Endodermal cell (in vitro differentiated cells): ENCODE measurements at places on chromosomes 1 and 21.

DNA sequence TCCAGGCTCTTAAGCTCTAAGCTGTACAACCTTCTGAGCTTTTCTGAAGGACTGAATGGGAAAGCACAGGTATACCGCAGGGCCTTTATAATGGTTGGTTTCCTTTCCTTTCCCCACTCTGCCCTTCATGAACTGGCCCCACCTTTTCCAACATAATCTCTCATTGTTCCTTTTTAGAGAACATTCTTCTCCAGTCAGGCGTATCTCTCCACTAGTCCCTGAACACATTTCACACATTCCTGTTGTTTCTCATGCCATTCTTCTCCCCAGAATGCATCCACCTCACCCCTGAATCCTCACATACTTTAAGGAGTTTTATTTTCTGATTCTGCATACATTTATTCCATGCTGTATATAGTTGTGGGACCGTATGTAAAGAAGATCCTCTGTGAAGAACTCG, 41.3 kb downstream of the PGM1 start:
- no peak for DNase-seq

DNA sequence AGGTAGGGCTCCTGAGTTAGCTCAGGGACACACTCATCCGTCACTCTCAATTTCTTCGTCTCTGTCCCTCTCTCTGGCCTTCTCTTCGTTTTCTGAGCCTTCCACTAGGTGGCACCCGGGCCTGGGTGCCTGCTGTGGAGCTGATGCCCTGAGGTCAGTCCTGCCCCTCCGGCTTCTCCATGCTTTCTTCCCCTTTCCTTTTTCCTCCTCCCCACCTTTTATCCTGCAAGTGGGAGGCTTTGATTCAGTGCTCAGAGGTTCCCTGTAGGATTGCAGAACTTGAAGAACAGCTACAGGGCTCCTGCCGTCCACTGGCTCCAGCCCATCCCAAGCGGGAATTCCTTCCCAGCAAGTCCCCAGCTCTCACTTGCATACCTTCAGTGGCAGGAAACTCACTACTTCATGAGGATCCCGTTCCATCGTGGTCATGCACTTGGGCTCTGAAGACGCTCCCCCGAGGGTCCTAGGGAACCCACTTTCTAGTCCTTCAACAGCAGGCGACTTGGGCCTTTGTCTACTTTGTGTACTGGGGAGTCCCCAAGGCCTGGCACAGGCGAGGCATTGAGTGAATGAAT, 45.6 kb downstream of the SRRM1 start:
- peak; percentile 92 for DNase-seq

DNA sequence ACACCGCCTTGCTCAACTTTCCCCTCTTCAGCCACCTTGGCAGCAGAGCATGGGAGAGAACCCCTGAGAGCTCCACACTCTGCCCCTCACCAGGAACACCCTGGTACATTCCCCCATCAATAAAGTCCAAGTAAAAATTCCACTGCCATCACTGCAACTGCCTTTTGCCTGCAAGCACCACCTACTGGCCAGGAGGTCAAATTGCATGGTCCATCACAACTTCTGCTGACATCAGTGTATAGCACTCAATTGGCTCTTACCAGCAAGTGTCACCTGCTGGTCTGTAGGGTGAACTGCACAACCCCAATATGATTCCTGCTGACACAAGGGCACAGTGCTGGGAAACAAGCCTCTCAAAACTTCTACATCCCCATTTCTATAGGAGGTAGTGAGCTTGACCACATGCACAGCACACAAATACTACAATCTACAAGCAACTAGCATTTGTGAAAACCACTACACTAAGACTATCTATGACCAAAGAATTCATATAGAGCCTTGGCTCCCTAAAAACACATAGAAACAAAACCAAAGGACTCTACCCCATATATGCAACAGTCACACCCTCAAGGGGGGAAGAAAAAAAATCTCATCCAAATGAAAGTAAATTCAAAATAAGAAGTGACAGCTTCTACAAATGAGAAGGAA, 69.2 kb downstream of the FASLG start:
- peak; percentile 78 for DNase-seq

GRCh38 chr1:203362720-203363025, 11.8 kb upstream of the FMOD start:
- DNase-seq: no peak

DNA sequence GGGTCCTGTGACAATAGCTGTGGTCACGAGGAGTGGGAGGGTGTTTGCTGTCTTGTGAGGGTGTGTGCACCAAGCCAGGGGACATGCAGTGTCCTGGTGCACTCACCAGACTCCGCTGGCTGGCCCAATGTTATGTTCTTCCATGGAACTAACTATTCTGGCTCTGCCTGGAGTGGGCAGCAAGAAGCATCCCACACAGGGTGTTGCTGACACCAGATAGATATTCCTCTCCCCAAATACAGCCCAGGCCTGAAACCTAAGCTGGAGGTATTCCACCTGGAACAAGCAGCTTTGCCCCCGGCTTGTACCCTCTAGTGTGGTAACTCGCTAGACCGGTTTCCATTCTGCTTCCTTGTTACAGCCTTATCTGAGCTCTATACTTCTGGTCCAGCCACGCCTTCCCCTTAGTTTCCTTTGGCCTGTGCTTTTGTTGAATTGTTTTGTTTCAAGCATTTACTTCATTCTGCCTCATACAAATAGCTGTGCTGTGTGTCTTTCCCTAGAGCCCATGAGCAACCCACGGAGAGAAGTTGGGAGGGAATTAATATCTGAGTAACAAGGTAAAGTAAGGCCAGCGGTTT, 14.7 kb upstream of the LY9 start:
- DNase-seq: no peak

GRCh38 chr1:236018885-236019453, 45.9 kb downstream of the NID1 start:
- DNase-seq: no peak

- DNase-seq: no peak
Observed at GRCh38 chr1:6463120-6463412, 2.9 kb downstream of the TNFRSF25 start.

- no peak for DNase-seq
Observed at GRCh38 chr1:116586741-116587143, 15.9 kb upstream of the CD58 start.

GRCh38 chr1:59509341-59509875, 212.5 kb downstream of the FGGY start:
- DNase-seq: no peak

GRCh38 chr1:151235235-151235634, 19.3 kb upstream of the PSMD4 start:
- DNase-seq: no peak

- DNase-seq: no peak
Observed at GRCh38 chr1:207316141-207316540, 5.3 kb upstream of the CD55 start.

DNA sequence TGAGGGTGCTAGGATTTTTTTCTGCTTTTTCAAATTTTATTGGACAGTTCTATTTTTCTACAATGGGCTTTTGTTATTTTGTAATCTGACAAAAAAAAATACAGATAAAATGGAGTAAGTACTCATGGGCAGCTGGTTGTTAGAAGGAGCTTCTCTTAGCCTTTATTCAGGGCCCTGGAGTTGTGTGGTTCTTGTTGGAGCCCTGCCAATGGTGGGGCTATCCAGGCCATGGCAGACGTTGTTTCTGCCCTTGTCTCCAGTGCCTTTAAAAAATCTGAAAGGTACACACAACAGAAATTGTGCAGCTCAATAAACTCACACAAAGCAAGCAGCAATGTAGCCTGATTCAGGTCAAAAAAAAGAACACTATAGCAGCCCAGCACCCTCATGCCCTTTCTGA, 153.5 kb upstream of the GALNT2 start:
- DNase-seq: no peak

GRCh38 chr1:39081271-39082009, 55.3 kb downstream of the NDUFS5 start:
- no peak for DNase-seq

DNA sequence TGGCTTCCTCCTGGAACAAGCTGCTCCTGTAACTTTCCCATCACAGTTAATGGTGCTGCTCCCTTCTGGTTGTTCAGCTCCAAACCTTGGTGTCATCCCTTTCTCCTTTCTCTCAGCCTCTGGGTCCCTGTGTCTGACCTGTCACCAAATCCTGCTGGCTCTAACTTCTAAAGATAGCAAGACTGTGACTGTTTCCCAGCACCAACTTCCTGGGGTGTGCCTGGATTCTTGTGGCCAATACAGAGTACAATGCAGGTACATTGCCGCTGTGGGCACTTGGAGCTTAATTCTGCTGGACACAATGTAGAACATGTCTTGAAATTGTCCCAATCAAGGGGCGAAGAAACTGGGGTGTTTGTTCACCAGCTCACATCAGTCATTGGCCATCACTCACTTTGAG, 156.7 kb upstream of the CSF3R start:
- no peak for DNase-seq

DNA sequence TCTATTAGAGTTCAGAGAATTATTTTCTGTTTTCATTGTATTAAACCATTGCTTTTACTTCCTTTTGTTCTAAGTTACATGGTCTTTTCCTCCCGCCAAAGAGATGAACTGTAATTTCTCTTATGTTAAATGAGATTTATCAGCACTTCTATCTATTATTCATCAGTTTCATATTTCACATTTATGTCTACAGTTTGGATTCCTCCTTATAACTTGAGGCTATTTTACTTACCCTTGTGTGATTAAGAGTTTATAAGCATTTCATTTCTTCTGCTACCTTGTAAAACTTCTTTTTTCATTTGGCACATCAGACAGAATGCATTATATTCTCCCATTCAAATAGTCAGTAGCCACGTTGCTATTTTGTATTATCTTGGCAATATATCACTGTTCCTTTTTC, 248.2 kb downstream of the PLA2G4A start:
- no peak for DNase-seq

- DNase-seq: no peak
Observed at GRCh38 chr1:222278501-222278900, 269.4 kb downstream of the HHIPL2 start.

- DNase-seq: peak; percentile 57
Observed at GRCh38 chr1:204241050-204241449, 27.3 kb upstream of the GOLT1A start.

- DNase-seq: peak; percentile 72
Observed at GRCh38 chr1:65793359-65793732, 651 bp downstream of the PDE4B start.

GRCh38 chr1:235933017-235933765, 66.5 kb upstream of the LYST start:
- DNase-seq: no peak

- no peak for DNase-seq
Observed at GRCh38 chr1:3103967-3104677, 35.1 kb downstream of the PRDM16 start.

GRCh38 chr1:229620876-229621275, 5.0 kb downstream of the TAF5L start:
- DNase-seq: peak; percentile 6

DNA sequence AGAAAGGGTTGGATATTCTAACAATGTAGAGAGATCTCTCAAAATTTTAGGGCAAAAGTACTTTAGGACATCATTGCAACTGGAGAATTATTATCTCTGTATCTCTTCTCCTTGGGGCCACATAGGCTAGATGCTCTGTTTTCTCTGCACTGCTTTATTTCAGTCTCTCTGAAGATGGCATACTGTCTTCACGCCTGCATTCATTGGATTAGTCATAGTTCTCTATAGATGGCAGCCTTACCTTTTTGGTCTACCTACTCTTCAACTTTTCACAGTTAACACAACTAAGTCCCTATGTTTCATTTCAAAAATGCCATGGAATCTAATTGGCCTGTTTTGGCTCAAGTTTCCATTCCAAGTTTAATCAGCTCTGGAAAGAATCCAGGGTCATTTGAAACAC, 1623.3 kb upstream of the B3GALT2 start:
- DNase-seq: no peak

GRCh38 chr1:114770989-114771388, 9.5 kb downstream of the SIKE1 start:
- DNase-seq: no peak

- DNase-seq: peak; percentile 78
Observed at GRCh38 chr1:215083383-215083961, 935 bp downstream of the KCNK2 start.

DNA sequence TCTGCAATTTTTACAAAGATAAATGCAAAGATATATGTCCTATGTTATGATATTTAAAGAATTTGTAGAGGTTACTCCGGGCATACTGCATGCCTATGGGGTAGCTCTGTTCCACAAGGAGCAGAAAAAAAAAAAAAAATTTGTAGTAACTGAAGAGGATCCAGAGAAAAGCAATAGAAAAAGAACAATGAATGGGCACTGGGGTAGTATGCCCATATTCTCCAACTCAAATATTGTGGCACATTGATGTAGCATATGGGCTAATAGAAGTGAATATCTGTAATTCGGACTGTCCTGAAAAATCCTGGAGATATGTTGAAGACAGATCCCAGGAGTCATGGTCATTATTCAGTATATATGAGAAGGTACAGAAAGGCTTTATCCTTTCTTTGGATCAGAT, 1.1 kb upstream of the AKIRIN1 start:
- DNase-seq: no peak

- no peak for DNase-seq
Observed at GRCh38 chr21:27268290-27268689, 301.4 kb upstream of the ADAMTS5 start.

DNA sequence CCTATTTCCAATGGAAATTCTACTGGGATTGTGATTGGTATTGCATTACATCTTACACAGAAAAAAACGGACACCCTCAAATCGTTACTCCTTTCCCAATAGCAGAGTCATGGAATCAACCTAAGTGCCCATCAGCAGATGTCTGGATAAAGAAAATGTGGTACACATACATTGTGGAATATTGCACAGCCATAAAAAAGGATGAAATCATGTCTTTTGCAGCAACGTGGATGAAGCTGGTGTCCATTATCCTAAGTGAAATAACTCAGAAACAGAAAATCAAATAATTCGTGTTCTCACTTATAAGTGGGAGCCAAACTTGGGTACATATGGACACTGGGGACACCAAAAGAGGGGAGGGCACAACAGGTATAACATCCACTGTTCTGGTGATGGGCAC, 14.3 kb downstream of the HMGN1 start:
- DNase-seq: no peak

- no peak for DNase-seq
Observed at GRCh38 chr1:108154314-108154713, 45.8 kb downstream of the SLC25A24 start.

DNA sequence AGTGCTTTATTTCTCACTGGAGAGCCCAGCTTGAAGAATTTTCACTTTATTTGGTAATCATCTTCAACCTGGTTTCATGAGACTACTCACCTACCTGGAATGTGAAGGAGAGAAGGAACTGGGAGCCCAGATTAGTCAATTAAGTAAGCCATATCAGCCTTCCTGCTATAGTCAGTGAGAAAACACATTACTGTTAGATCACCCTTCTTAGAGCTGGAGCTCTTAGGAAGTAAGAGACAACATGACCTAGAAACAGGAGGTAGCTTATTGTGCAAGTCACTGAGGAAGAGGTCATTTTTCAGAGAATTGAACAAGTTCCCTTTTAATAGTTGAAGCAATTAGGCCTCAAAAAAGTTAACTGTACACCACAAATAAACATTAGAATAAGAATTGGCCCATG, 49.2 kb upstream of the TEKT2 start:
- DNase-seq: no peak

DNA sequence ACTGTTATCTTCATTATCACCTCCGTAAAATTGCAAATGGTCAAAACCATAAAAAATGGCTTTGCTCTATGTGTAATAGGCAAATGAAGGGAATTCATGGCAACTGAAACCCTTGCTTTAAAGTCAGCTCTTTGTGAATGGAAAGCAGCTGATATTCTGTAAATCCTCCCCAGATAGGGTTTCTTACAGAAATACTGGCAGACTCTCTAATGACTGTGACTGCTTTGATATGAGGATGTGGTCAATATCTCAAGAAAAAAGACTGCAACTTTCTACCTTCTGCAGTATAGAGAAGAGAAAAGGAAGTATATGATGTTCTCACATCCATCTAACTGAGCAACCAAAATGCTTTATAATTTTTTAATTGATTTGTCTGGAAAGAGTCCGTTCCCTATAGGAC, 193.1 kb downstream of the ST6GALNAC3 start:
- DNase-seq: no peak
